ENCODE measurements at places on chromosomes 5 and 9. TPM values are rescaled to one million over a fixed set of nuclear protein-coding genes. Genes with fewer than 3 reads are reported as not detected.

NIM1K gene
- 0.07 TPM for total RNA-seq

GMCL2 gene
- total RNA-seq: not detected

RFESD gene
- total RNA-seq: 2.6 TPM

CCDC192 gene
- not detected for total RNA-seq

FOXD4L3 gene
- not detected for total RNA-seq

SPINK13 gene
- not detected for total RNA-seq

ENHO gene
- 11.3 TPM for total RNA-seq

NR2F1 gene
- total RNA-seq: not detected

SHOC1 gene
- not detected for total RNA-seq

GRCh38 chr5:1007681-1008450 lies 736 bp upstream of the NKD2 start:
- H3K36me3 ChIP-seq: no peaks in the 10 kb centered on the region
- H3K4me3 ChIP-seq: peak overlapping the region; percentile 73
- DNase-seq: no peak
- H3K4me1 ChIP-seq: no peaks in the 10 kb centered on the region
- peaks cover 19% of the 10 kb centered on the region for H3K27me3 ChIP-seq

DNA sequence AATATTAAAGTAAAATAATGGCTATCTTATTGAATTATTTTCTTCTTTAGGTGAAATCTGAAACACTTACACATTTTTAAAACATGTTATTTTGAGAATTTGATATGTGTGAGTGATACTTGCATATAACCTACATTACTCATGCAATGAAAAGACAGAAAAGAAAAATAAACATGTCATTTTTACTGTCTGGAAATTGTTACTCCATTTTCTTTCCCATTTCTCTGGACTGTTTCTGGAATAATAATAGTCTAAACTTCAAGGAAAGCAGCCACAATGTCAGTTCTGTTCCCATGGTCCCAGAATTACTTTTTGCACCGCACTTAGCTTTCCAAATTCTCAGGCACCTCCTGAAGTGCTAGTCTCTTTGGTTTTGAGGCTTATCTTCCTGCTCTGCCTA lies 145.5 kb downstream of the PRR16 start:
- H3K4me3 ChIP-seq: no peak overlapping the region
- DNase-seq: no peak
- H3K27ac ChIP-seq: no peak overlapping the region
- H3K36me3 ChIP-seq: no peaks in the 10 kb centered on the region
- no peaks in the 10 kb centered on the region for H3K27me3 ChIP-seq

DNA sequence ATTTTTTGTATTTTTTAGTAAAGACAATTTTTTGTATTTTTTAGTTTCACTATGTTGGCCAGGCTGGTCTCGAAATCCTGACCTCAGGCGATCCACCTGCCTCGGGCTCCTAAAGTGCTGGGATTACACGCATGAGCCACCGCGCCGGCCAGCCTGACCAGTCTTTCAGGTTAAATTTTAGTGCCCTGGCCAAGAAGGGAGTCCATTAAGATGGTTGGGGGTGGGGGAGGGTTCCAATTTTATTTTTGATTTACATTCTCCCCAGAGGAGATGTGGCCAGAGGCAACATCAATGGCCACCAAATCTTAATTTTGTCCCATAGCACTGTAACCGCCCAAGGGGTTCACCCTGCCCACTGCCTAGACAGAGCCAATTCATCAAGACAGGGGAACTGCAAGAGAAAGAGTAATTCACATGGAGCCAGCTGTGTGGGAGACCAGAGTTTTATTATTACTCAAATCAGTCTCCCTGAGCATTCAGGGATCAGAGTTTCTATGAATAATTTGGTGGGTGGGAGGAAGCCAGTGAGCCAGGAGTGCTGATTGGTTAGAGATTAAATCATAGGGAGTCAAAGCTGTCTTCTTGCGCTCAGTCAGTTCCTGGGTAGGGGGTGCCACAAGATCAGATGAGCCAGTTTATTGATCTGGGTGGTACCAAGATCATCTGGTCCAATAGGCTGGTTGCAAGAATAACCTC lies 24.7 kb downstream of the TBCA start:
- H3K4me3 ChIP-seq: peak overlapping the region; percentile 63
- H3K4me1 ChIP-seq: no peaks in the 10 kb centered on the region
- DNase-seq: no peak
- peaks cover 4% of the 10 kb centered on the region for H3K36me3 ChIP-seq

DNA sequence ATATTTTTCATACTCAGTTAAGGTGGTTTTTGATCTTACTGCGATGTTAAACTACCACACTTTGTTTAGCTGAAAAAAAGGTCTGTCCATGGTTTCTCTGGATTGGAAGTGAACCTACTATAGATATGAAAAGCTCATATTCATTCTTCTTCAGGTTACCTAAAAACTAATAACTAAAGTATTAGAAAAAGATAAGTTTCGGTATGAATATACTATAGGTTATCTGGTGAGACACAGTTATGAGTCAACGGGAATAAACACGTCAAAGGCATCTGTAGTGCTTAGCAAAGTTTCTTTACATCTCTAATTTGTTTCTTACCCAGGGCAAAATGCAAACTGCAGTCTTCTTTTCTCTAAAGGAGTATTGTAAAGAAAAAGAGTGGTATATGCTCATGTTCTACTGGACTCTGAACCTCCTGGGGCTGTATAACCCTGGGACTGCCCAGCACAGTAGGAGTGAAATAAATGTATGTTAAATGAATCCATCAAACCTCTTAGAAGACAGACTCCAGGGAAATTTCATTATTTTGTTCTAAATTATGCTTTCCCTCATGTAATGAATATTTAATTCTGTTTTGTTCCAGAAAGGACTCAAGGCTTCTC lies 521.9 kb downstream of the PDE4D start:
- no peaks in the 10 kb centered on the region for H3K4me1 ChIP-seq
- peaks cover 2% of the 10 kb centered on the region for H3K36me3 ChIP-seq
- no peak overlapping the region for H3K4me3 ChIP-seq
- H3K27me3 ChIP-seq: no peaks in the 10 kb centered on the region

GRCh38 chr5:98785244-98785643 lies 11.8 kb downstream of the RGMB start:
- no peak overlapping the region for H3K4me3 ChIP-seq
- no peak overlapping the region for H3K27ac ChIP-seq
- peaks cover 35% of the 10 kb centered on the region for H3K36me3 ChIP-seq
- no peaks in the 10 kb centered on the region for H3K27me3 ChIP-seq

DNA sequence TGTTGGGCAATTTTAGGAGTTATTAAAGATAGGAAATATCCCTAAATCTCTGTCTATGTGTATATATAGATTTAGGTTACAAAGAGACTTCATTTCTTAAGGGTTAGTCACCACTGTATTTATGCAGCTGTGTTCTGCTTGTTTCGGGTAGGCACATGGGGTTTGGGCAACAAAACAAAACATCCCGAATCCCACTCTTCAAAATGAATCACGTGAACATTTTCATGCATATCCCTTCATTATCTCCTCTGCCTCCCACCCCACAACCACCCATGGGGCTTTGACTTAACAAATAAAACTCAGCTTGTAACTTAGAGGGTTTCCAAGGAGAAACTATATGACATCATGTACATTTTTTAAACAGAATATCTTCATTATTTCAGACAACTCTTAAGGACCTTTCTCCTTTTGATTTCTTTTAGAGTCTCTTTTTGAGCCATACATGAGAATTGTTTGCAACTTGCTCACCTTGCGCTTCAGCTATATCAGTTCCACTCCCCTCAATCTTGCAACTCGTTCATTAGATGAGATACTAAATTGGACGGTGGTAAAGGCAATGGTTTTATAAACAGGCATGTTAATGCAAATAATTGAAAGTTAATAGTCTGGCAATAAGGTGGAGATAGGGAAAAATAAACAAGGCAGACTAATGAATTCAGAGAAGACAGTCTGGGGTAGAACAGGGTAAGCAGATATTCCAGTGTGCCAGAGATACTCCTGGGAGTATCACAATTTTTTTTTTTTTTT lies 136.7 kb downstream of the CD180 start:
- H3K4me3 ChIP-seq: no peak overlapping the region
- no peaks in the 10 kb centered on the region for H3K27me3 ChIP-seq
- H3K27ac ChIP-seq: no peak overlapping the region

DNA sequence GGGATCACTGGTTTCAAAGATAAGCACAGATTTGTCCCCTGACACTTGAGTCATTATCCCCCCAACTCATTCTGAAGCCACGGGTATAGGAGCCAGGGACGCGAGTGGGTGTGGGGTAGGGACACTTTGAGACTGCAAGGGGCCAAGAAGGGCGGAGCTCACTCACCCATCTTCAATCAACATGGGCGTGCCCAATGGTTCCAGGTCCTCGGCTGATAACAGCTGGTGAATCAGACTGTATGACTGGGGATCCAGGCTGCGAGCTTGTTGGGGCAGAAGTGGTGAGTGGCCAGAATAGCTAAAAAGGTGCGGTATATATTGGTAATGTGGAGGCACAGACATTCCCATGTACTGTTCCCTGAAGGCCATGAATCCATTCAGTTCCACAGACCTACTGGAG lies 30.7 kb upstream of the NR5A1 start:
- peaks cover 33% of the 10 kb centered on the region for H3K36me3 ChIP-seq
- H3K27ac ChIP-seq: no peak overlapping the region
- no peaks in the 10 kb centered on the region for H3K27me3 ChIP-seq
- no peak overlapping the region for H3K4me3 ChIP-seq
- H3K4me1 ChIP-seq: no peaks in the 10 kb centered on the region

DNA sequence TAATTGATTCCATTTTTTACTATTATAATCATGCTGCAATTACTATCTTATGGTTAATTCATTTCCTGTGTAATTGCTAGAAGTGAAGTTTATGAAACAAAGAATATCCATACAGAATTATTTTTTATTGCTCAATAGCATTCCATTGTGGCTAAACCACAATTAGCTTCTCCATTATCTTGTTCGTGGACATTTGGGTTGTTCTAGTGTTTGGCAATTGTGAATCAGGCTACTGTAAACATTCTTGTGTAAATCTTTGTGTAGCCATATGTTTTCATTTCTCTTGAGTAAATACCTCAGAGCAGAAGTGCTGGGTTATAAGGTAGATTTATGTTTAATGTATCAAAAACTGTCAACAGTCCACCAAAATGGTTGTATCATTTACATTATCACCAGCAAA lies 341.1 kb downstream of the MAT2B start:
- H3K36me3 ChIP-seq: no peaks in the 10 kb centered on the region
- no peaks in the 10 kb centered on the region for H3K4me1 ChIP-seq
- no peak for DNase-seq
- no peak overlapping the region for H3K4me3 ChIP-seq
- no peaks in the 10 kb centered on the region for H3K27me3 ChIP-seq
- H3K27ac ChIP-seq: no peak overlapping the region

DNA sequence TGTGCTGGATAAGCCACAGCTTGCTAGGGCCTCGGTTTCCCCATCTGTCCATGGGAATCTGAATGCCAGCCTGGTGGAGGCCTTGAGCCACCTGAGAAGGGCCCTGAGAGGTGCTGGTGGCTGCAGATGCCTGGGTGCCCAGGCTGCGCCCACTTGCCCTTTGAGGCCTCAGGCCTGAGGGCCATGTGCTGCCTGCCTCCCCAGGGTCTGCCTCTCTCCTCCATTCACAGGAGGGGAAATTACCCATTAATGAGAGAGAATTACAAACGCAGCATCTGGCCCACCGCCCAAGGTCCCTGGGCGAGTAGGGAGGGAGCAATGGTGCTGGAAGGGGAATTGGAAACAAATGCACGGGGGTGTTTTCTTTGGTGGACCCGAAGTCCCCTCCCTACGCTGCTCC lies 59.6 kb downstream of the BARX1 start:
- H3K27me3 ChIP-seq: no peaks in the 10 kb centered on the region
- no peak overlapping the region for H3K4me3 ChIP-seq
- peaks cover 11% of the 10 kb centered on the region for H3K36me3 ChIP-seq
- H3K27ac ChIP-seq: no peak overlapping the region
- DNase-seq: peak; percentile 14

DNA sequence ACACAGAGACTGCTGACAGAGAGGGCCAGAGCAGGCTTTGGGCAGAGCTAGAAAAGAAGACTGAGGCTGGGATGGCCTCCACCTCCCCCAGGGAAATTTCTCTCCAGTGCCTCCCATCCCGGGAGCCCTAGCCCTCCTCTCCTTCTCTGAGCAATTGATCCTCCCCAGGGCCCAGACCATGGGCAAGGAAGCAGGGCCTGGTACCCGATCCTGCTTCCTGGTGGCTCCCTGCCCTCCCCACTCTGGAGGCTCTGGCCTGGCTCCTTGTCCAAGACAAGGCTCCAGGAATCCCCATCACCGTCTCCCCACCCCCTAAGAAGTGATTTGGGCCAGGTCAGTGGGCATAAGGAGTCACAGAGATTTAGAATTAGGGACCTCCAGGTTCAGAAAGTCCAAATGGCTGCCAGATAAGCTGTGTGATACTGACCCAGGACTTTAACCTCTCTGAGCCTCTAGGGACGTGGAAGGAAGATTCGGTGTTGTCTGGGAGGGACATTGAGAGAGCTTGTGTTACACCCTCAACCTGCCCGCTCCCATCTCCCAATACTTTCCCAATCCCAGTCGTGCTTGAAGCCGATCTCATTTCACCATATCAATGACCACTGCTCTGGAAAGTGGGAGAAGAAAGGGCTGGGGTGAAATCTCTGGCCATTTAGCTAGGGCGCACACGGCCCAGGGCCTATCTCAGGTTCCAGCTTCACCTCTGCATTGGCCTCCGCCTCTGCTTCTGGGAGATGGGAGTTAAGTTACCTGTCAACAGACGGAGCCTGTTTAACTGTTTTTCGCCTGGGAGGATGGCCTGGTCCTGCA lies 25.8 kb upstream of the KIF12 start:
- no peak overlapping the region for H3K27ac ChIP-seq
- H3K4me1 ChIP-seq: no peaks in the 10 kb centered on the region
- H3K4me3 ChIP-seq: no peak overlapping the region
- H3K36me3 ChIP-seq: no peaks in the 10 kb centered on the region
- no peaks in the 10 kb centered on the region for H3K27me3 ChIP-seq

GRCh38 chr9:6171667-6172066 lies 43.9 kb upstream of the IL33 start:
- H3K27ac ChIP-seq: no peak overlapping the region
- H3K4me3 ChIP-seq: no peak overlapping the region
- no peaks in the 10 kb centered on the region for H3K27me3 ChIP-seq
- H3K4me1 ChIP-seq: peaks cover 5% of the 10 kb centered on the region

DNA sequence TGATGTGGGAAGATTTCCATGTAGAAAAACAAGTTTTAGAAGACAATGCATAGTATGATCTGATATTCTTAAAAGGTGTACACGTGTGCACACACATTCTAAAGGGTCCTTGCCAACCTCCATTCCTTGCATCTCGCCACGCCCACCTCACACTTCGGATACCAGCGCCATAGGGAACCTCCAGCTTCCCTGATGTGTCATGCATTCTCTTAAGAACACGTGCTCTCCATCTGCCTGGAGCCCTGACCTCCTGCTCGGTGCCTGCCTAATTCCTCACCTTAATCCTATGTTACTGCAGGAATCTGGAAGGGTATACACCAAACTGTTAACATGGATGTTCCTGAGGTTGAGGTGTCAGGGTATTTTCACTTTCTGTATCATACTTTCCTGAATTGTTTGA lies 63.1 kb downstream of the PTCD2 start:
- H3K27me3 ChIP-seq: no peaks in the 10 kb centered on the region
- no peaks in the 10 kb centered on the region for H3K36me3 ChIP-seq
- no peak for DNase-seq
- no peak overlapping the region for H3K27ac ChIP-seq
- H3K4me3 ChIP-seq: no peak overlapping the region
- no peaks in the 10 kb centered on the region for H3K4me1 ChIP-seq
